ENCODE measurements at places on chromosomes 6 and 20.
A peak's percentile ranks its signal among the peaks of the same experiment; 100 is the strongest.

DNA sequence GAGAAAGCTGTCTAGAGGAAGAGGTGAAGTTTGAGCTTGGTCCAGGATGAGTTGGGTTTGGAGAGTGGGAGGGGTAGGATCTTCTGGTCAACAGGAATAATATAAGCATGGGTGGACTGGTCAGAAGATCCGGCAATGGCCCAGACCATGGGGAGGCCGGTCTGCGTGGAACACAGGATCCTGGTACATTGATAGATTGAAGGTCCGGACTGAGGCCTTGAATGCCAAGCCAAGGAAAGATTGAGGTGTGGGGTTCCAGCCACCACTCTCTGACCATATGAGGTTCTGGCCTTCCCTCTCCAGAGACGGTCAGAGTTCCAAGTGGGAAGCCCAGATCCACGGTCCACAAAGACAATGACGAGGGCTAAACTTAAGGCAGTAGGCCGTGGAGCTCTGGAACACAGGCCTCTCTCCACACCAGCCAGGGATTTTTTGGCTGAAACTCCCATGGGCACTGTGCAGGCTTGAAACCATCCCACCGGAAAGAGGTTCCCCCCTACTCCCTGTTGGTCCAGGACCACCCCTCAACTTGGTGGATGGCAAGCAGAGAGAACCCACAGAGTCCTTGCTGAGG lies 3.2 kb downstream of the MDFI start:
- no peak for DNase-seq

- DNase-seq, result peak; percentile 53
Observed at GRCh38 chr20:17611540-17612286, 41.8 kb downstream of the DSTN start.

DNA sequence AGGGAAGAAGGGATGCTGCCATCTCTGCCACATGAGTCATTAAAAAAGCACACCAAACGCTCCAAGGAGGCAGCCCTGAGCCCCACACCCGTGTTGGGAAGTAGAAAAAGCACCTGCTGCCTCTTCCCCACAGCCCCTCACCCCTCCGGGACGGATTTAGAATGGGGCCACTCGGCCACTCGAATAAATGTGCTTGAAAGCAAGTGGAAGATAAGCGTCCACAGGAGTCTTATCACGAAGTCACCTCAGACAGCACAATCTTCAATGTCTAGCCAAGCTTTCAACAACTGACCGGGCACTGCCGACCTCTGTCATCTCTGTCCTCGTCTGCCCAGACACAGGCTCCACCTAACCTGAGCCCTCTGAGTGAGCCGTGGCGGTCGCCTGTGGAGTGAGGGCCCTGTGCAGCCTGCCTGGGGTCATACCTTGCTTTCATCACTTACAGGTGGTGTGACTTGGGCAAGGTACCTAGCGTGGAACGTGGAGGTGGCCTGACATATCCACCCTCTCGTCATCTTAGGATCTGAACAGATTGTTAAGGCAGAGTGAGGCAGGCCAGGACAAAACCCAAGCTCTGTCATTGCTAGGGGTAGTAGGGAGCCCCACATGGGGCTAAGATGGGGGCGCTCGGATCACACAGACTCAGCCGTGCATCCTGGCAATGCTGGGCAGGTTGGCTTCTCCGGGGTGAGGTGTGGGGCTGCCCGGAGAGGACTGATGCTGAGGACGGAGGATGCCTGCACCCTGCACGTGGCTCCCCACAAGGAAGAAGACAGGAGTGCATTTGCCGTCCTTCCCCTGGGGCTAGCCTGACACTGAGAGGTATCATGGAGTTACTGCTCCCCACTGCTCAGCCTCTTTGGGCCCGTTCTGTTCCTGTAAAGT lies 34.8 kb downstream of the PSMG4 start:
- no peak for DNase-seq

- DNase-seq, result no peak
Observed at GRCh38 chr6:150207931-150208570, 65.2 kb downstream of the PPP1R14C start.

GRCh38 chr6:38364127-38364526 lies 275.6 kb downstream of the BTBD9 start:
- DNase-seq, result no peak

- DNase-seq, result no peak
Observed at GRCh38 chr20:45827030-45827652, at the start of gene TNNC2. TNNC2 (minus strand) TSS chr20:45827312; CDS start chr20:45827248, 64 bp downstream.

DNA sequence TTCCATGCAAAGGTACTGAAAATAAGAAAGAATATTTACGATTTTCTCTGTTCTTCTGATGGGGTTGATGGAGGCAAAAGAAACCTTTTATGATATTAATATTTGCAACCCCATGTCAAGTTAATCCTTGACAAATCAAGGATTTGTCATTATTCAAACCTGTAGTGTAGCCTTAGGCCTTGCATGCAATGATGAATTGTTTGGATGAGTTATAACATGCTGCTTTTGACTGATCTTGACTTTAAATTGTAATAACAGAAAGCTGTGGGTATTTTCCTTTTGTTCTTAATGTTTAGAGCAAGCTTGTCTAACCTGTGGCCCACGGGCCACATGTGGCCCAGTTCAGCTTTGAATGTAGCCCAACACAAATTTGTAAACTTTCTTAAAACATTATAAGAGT lies 13.0 kb upstream of the BAG2 start:
- DNase-seq, result no peak

DNA sequence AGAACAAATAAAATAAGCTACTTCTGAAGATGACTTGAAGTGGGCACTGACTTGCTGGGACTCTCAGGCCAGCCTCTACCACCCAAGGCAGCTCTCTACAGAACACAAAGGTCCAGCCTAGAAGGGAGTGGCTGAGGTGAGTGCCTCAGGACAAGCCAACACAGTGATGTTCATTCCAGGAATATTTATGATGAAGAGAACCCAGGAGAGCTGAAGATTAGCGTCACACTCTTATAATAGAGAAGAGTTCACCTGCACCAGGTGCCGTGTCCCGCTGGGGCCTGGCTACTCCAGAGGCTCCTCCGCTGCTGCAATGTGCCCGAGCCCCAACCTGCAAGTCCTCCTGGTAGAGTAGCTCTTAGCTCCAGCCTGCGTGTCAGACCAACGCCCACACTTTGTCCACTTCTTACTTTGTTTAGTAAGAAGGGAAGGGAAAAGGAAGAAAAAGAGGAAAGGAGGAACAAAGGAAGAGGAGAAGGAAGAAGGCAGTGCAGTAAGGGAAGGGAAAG lies 182.4 kb upstream of the QKI start:
- no peak for DNase-seq

GRCh38 chr6:21886542-21887151 lies 293.1 kb downstream of the SOX4 start:
- no peak for DNase-seq

DNA sequence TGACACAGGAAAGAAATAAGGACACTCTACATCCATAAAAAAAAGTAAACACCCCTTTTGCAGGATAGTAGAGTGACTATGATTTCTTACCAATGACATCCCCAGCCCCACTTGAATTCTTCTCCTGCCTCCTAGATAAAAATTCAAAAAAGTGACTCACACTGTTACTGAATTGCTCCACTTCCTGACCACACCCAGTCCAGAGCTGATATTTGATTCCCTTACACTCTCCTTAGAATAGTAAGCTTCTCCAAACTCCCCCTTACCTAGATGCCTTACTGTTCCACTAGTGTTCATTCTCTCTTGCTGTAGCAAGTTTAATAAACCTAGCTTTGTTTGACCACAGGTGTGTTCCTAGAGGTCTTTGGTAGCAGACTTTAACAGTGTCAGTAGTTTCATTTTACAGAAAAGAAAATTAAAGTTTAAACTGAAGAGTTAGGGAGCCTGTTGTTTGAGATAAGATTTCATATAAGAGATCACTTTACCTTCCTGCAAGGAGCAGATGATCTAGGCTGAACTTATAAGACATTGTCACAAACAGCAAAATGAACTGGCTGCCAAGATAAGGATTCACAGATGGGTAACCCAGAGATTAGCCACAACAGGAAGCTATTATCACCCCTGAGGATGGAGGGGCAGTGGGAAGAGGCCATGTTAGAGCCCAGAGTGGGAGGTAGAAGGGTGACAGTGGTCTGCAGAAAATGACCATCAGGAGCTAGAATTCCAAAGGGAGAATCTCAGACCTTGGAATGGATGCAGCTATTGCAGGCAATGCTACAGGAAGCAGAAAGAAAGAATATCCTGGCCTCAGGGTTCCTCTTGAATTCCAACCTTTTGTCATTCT lies 28.4 kb upstream of the BTN3A2 start:
- DNase-seq, result peak; percentile 84

DNA sequence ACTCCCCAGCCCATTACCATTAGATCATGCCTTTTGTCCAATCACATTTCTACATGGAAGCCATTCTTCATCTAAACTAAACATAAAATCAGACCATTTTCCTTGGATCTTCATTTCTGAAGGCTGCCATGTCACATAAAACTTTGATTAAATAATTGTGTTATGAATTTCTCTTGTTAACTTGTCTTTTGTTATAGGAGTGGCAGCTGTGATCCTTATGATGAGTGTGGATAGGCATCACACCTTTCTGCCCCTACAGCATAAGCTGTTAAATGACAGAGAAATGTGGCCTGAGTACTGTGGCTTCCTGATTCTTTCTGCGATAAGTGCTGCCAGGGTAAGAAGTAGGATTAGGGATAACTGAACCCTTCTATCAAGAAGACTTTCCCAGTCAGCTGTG lies 247.1 kb upstream of the MOCS1 start:
- no peak for DNase-seq

DNA sequence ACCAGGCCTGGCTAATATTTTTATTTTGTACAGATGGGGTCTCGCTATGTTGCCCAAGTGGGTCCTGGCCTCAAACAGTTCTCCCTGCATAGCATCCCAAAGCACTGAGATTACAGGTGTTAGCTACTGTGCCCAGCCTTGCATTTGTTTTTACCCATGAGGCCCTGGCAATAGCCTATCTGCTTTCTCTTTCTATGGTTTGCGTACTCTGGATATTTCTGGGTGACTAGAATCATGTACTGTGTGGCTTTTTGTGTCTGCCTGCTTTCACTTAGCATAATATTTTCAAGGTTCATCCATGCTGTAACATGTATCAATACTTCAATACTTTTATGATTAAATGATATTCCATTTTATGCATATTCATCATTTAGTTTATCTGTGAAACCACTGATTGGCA lies 451.7 kb downstream of the GRIK2 start:
- DNase-seq, result no peak

- no peak for DNase-seq
Observed at GRCh38 chr6:10219510-10219909, 195.4 kb downstream of the TFAP2A start.

- DNase-seq, result no peak
Observed at GRCh38 chr6:64238071-64238470, 602.5 kb downstream of the PHF3 start.

GRCh38 chr6:143828572-143828971 lies 14.6 kb upstream of the LTV1 start:
- no peak for DNase-seq

DNA sequence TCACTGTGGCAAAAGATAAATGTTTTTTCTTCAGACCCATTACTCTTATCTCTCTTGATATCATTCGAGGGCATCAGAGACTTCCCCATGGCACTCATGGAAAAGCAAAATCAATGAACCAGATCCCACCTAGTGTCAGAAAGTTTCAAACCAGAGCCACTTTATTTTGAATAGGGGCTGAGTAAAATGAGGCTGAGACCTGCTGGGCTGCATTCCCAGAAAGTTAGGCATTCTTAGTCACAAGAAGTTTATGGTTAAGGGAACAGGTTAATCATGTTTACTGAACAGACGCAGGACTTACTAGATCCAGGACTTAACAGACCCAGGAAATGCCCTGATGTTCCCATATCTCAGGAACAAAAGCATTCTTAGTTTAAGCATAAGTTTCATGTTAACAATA lies 369.9 kb downstream of the BTBD3 start:
- DNase-seq, result no peak

DNA sequence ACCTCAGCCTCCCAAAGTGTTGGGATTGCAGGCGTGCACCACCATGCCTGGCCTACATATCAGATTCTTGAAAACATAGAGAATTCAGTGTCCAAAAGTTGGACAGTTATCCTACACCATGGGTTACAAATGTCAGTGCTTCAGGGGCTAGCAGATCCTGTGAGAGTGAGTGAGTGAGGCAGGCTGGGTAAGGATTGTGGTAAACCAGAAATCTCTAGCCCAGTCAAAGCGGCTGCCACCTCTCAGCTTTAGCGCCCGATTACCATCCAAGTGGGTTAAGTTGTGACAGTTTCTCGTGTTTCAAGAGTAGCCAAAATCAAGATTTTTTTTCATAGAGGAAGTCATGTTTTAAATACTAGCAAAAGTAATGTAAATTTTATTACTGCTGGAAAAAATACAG lies 21.9 kb upstream of the CSE1L start:
- DNase-seq, result no peak

DNA sequence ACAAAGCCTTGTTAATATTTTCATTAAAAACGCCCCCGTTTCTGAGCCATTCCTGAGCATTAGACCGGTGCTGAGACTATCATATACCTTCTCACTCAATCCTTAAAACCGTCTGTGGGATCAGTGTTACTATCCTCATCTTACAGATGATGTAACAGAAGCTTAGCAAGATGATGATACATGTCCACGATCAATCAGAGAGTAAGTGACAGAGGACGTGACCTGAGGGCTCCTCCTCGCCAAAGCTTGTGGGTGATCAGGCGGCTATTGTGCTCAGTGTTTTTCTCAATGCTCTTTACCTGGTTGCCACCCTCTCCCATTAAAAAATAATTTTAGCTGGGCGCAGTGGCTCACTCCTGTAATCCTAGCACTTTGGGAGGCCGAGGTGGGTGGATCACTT lies 113.1 kb downstream of the MTHFD1L start:
- DNase-seq, result no peak

DNA sequence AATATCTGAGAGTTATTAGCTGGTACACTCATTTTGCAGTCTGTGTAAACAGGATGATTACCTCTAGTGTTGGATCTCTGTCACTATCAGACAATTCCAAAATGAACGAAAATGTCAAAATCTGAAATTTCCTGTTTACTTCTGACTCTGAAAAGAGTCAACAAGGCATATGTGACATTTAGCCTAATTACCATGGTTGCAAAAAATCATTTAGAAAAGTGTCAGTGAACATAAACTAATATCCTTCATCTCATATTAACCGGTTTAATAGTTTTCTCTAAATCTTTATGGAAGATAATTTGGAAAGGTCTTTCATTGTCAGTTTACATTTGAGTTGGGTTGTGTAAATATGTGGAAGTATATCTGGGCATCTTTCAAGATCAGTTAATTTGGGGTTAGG lies 431.8 kb upstream of the HSF2 start:
- no peak for DNase-seq

GRCh38 chr6:109580519-109580918 lies 97.5 kb upstream of the ZBTB24 start:
- DNase-seq, result no peak

DNA sequence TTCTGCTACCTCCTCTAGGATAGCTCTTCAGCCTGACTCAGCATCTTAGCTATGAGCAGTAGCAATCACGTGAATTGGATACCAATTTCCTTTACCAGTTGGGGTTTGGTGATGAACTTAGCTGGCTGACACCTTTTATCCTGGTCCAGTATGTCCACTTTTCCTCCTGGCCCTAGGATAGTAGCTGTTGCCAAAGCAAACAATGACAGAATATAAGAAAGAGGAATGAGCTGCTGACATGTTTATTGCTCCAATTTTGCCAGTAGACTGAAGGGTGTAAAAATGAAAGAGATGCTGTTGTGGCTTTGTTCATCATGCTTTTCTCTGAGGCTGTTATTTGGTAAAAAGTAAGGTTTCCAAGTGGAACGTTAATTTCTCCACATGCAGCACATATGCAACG lies 168.3 kb upstream of the JAG1 start:
- DNase-seq, result no peak
